ENCODE measurements at places on chromosomes 2 and 18.
A peak's percentile ranks its signal among the peaks of the same experiment; 100 is the strongest.

GRCh38 chr18:64332835-64333234 lies 183.9 kb upstream of the LINC00305 start:
- H3K36me3 ChIP-seq, result no peaks in the 10 kb centered on the region
- no peak overlapping the region for H3K4me3 ChIP-seq
- H3K27ac ChIP-seq, result no peak overlapping the region
- no peaks in the 10 kb centered on the region for H3K27me3 ChIP-seq
- DNase-seq, result no peak

GRCh38 chr2:203650860-203651613 lies 55.4 kb upstream of the CD28 start:
- peak overlapping the region; percentile 89 for H3K27ac ChIP-seq
- DNase-seq, result no peak
- H3K4me3 ChIP-seq, result no peak overlapping the region

GRCh38 chr18:58263055-58263957 lies 219.3 kb downstream of the NEDD4L start:
- H3K27me3 ChIP-seq, result no peaks in the 10 kb centered on the region
- peak; percentile 59 for DNase-seq
- H3K36me3 ChIP-seq, result no peaks in the 10 kb centered on the region
- H3K4me1 ChIP-seq, result peaks cover 8% of the 10 kb centered on the region
- H3K4me3 ChIP-seq, result no peak overlapping the region
- peak overlapping the region; percentile 84 for H3K27ac ChIP-seq

GRCh38 chr2:172856606-172857005 lies 121.0 kb downstream of the RAPGEF4 start:
- H3K36me3 ChIP-seq, result no peaks in the 10 kb centered on the region
- DNase-seq, result no peak
- H3K4me3 ChIP-seq, result no peak overlapping the region
- no peaks in the 10 kb centered on the region for H3K4me1 ChIP-seq
- H3K27me3 ChIP-seq, result no peaks in the 10 kb centered on the region

DNA sequence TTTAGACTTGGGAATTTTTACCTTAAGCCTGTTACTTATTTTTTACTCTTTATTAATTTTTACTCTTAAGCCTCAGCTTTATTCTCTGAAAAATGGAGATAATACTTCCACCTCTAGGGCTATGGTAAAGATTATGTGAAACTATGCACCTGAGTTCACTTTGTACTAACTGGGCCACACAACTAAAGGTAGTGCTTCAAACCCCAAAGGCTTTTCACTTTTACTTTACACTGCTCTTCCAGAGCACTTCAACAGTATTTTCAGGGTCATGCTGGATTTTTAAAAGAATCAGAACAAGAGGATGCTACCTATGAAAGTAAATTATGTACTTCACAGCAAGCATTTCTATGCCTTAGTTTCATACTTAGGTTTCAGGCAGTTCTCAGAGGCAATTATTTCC lies 27.8 kb downstream of the MEX3C start:
- DNase-seq, result no peak
- H3K27me3 ChIP-seq, result no peaks in the 10 kb centered on the region
- H3K4me1 ChIP-seq, result no peaks in the 10 kb centered on the region
- H3K4me3 ChIP-seq, result no peak overlapping the region
- H3K27ac ChIP-seq, result no peak overlapping the region

DNA sequence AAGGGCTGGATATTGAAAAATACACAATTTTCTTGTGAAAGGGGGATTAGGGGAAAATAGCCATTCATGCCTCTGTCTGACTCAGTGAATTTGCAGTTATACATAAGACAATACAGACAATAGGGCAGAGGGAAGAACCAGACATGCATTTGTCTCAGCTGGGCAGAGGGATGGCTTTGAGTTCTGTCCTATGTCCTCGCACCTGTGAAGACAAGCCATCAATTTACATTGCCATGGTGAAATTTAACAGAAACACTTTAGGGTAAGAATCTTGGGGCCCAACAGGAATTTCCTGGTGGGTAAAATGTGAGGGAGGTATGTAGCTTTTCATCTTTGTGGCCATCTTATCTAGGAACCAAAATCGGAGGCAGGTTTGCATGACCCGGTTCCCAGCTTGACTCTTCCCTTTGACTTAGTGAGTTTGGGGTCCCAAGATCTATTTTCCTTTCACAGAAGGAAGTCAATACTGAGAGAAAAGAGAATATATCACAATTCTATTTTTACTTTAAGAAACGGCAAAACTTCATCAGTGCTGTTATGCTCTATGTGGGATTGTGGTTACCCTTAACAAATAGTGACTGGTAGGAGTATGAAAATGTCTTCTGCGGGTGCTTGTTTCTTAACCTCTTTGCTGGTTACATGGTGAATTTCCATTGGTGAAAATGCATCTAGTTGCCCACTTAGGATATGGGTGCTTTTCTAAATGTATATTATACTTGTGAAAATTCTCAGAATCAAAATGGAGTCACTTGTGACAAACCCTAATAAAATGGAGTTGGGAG lies 221.8 kb downstream of the SPP2 start:
- H3K4me1 ChIP-seq, result no peaks in the 10 kb centered on the region
- H3K36me3 ChIP-seq, result no peaks in the 10 kb centered on the region
- H3K27ac ChIP-seq, result no peak overlapping the region
- H3K27me3 ChIP-seq, result no peaks in the 10 kb centered on the region
- no peak overlapping the region for H3K4me3 ChIP-seq

- no peak for DNase-seq
- no peaks in the 10 kb centered on the region for H3K27me3 ChIP-seq
- H3K4me3 ChIP-seq, result no peak overlapping the region
- peaks cover 9% of the 10 kb centered on the region for H3K4me1 ChIP-seq
- H3K27ac ChIP-seq, result no peak overlapping the region
Observed at GRCh38 chr2:68237404-68237803, 14.9 kb downstream of the PPP3R1 start.

DNA sequence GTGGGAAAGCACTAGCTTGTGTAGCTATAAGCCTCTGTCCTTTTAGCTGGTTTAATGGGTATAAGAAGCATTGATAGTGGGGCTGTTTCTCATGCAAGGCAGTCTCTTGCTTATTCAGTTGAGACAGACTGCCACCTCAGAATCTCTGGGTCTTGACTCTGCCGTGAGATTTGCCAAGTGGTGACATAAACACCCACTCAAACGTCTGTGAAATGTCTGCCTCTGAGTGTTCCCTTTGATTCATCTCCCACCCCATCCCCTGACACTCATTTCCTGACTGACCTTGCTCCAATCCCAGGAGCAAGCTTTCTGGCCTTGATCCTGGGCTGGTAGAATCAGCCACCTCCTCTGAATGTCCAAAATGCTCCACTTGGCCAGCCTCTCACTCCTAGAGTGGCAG lies 141.9 kb upstream of the RBMS1 start:
- no peak for DNase-seq
- H3K27me3 ChIP-seq, result no peaks in the 10 kb centered on the region
- no peak overlapping the region for H3K27ac ChIP-seq
- no peak overlapping the region for H3K4me3 ChIP-seq

- H3K27me3 ChIP-seq, result no peaks in the 10 kb centered on the region
- H3K36me3 ChIP-seq, result no peaks in the 10 kb centered on the region
- H3K27ac ChIP-seq, result no peak within 1 kb of the TSS
- H3K4me1 ChIP-seq, result no peaks in the 10 kb centered on the region
- no peak within 1 kb of the TSS for H3K4me3 ChIP-seq
Observed at GRCh38 chr2:74648009-74648443, at the start of gene M1AP. Gene M1AP, minus strand, starts transcription at chr2:74648330. Its CDS starts 8,055 bp downstream, at chr2:74640275.

- H3K4me1 ChIP-seq, result no peaks in the 10 kb centered on the region
- no peak for DNase-seq
Observed at GRCh38 chr2:236286873-236287545, 22.8 kb upstream of the ASB18 start.

- DNase-seq, result no peak
- no peak overlapping the region for H3K27ac ChIP-seq
- H3K27me3 ChIP-seq, result no peaks in the 10 kb centered on the region
- H3K36me3 ChIP-seq, result no peaks in the 10 kb centered on the region
- H3K4me1 ChIP-seq, result no peaks in the 10 kb centered on the region
- no peak overlapping the region for H3K4me3 ChIP-seq
Observed at GRCh38 chr2:25497229-25497917, 155.6 kb upstream of the DNMT3A start.

GRCh38 chr2:168913495-168913894 lies 12.4 kb downstream of the G6PC2 start:
- H3K27me3 ChIP-seq, result no peaks in the 10 kb centered on the region
- peak; percentile 46 for DNase-seq
- no peak overlapping the region for H3K4me3 ChIP-seq
- no peaks in the 10 kb centered on the region for H3K36me3 ChIP-seq

DNA sequence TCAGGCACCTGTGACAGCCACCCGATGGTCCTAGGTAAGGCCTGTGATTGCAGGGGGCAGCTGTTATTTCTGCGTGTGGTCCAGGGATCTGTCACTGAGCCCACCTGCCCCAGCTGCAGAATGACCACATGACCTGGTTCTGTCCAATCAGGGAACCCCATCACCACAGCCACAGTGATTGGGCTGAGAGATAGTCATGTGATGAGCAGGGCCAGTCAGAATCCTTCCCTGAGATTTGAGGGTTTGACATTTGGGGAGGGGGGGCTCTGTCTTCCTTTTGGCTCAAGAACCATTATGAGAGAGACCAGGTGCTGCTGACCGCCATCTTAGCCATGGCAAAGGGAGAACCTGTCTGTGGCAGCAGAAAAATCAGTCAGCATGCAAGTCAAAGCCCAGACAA lies 147.2 kb downstream of the SMAD7 start:
- H3K36me3 ChIP-seq, result no peaks in the 10 kb centered on the region
- no peak overlapping the region for H3K4me3 ChIP-seq
- no peak overlapping the region for H3K27ac ChIP-seq
- no peaks in the 10 kb centered on the region for H3K4me1 ChIP-seq
- DNase-seq, result no peak

GRCh38 chr18:56803051-56803450 lies 151.9 kb downstream of the WDR7 start:
- H3K4me3 ChIP-seq, result no peak overlapping the region
- no peak overlapping the region for H3K27ac ChIP-seq

- no peaks in the 10 kb centered on the region for H3K36me3 ChIP-seq
- no peak overlapping the region for H3K27ac ChIP-seq
- no peak overlapping the region for H3K4me3 ChIP-seq
- DNase-seq, result no peak
Observed at GRCh38 chr2:69817729-69818501, 11.5 kb upstream of the GMCL1 start.

GRCh38 chr2:65193446-65193845 lies 34.2 kb upstream of the ACTR2 start:
- H3K4me1 ChIP-seq, result no peaks in the 10 kb centered on the region
- H3K4me3 ChIP-seq, result no peak overlapping the region
- H3K27ac ChIP-seq, result no peak overlapping the region

GRCh38 chr2:88049622-88050021 lies 6.0 kb downstream of the KRCC1 start:
- H3K27ac ChIP-seq, result no peak overlapping the region
- H3K4me1 ChIP-seq, result peaks cover 4% of the 10 kb centered on the region
- no peaks in the 10 kb centered on the region for H3K36me3 ChIP-seq
- H3K4me3 ChIP-seq, result no peak overlapping the region

DNA sequence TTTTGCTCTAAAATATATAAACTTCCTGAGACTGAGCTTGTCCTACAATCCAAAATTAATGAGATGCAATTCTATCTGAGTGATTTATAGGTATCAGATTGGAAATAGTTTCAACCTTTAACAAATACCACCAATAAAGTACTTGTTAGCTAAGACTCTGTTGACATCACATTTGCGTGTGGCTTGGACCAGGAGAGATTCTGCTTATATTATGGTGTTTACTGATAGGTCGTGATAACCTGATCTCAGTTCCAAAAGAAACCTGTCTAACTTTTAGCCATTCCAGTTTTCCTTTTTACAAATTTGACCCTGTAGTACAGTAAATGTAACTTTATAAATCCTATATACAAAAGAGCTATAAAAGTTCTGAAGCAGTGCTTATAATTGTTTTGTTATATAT lies 78.4 kb upstream of the ABCA12 start:
- no peaks in the 10 kb centered on the region for H3K4me1 ChIP-seq
- no peaks in the 10 kb centered on the region for H3K27me3 ChIP-seq
- H3K36me3 ChIP-seq, result no peaks in the 10 kb centered on the region
- no peak for DNase-seq
- no peak overlapping the region for H3K27ac ChIP-seq

DNA sequence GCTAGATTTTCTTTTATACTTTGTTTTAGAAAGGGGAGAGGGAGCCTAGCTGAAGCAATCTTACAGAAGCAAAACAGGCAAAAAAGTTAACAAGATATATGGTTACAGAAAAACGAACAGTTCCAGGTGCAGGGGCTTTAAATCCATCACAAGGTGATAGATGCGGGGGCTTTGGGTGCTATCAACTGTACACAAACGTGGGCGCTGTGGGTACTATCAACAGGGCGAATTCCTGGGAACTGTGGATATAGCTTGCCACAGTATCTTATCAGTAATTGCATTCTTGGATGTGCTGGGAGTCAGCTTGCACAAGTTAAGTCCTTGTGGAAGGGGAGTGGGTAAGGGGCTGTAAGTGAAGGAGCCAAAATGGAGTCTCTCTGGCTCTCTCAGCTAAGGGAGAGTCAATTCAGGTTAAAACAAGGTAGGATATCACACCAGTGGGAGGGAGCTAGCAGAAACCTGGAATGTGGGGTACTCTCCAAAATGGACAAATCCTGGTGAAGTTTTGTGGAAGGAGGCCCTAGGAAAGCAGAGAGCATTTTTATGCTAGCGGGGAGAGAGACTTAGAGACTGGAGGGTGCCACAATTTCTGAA lies 325.8 kb upstream of the SPHKAP start:
- H3K27ac ChIP-seq, result no peak overlapping the region
- H3K4me1 ChIP-seq, result no peaks in the 10 kb centered on the region
- H3K27me3 ChIP-seq, result no peaks in the 10 kb centered on the region
- H3K36me3 ChIP-seq, result no peaks in the 10 kb centered on the region
- no peak overlapping the region for H3K4me3 ChIP-seq

DNA sequence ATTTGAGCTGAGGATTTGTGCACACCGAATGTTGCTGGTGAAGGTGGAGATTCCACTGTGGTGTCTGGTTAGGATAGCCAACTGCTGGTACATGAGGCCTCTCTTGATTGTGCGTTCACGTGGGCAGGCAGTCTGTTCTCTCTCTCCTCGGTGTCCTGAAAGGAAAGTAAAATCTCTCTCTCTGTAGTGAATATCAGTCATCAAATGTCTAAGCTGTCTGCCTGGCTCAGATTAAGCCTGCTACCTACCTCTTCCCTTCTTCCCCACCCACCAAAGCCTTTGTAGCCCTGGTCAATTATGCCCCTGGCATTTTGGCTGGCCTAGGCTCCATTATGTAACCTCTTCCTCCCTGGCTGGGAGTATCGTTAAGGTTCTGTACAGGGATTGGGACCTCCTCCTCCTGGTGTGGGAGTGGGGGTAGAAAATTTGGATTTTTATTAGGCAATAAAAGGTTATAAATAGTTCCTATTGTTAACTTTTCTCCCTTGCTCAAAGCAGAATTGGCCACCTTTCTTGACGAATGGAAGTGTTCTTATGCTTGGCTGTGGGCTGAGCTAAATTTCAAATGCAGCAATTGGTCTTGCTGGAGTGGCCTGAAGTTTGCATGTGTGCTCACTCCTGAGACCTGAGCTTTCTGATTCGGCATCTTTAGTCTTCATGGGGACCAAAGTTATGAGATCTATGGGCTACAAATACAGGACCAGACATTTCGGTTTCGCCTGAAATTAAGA lies 148.8 kb downstream of the WDSUB1 start:
- no peak for DNase-seq
- no peaks in the 10 kb centered on the region for H3K36me3 ChIP-seq
- H3K4me1 ChIP-seq, result no peaks in the 10 kb centered on the region
- H3K27me3 ChIP-seq, result no peaks in the 10 kb centered on the region
- no peak overlapping the region for H3K4me3 ChIP-seq
- H3K27ac ChIP-seq, result peak overlapping the region; percentile 84

- no peaks in the 10 kb centered on the region for H3K27me3 ChIP-seq
- H3K36me3 ChIP-seq, result no peaks in the 10 kb centered on the region
- no peak overlapping the region for H3K27ac ChIP-seq
Observed at GRCh38 chr2:175036582-175037018, 31.4 kb upstream of the CHN1 start.

GRCh38 chr2:59903994-59904544 lies 649.4 kb downstream of the BCL11A start:
- no peaks in the 10 kb centered on the region for H3K4me1 ChIP-seq
- H3K27me3 ChIP-seq, result no peaks in the 10 kb centered on the region
- H3K36me3 ChIP-seq, result no peaks in the 10 kb centered on the region
- no peak for DNase-seq
- no peak overlapping the region for H3K4me3 ChIP-seq
